NCI-H1436 (cell line): ENCODE measurements at places on chromosomes 7 and 10.
A peak's percentile ranks its signal among the peaks of the same experiment; 100 is the strongest.

GRCh38 chr7:89027781-89028180 is 232.2 kb upstream of the TEX47 start:
- no peak for DNase-seq

GRCh38 chr7:143085109-143085508 is 33.0 kb downstream of the OR6V1 start:
- no peak for DNase-seq

GRCh38 chr10:49106451-49106850 is 8.9 kb downstream of the VSTM4 start:
- DNase-seq, result no peak

DNA sequence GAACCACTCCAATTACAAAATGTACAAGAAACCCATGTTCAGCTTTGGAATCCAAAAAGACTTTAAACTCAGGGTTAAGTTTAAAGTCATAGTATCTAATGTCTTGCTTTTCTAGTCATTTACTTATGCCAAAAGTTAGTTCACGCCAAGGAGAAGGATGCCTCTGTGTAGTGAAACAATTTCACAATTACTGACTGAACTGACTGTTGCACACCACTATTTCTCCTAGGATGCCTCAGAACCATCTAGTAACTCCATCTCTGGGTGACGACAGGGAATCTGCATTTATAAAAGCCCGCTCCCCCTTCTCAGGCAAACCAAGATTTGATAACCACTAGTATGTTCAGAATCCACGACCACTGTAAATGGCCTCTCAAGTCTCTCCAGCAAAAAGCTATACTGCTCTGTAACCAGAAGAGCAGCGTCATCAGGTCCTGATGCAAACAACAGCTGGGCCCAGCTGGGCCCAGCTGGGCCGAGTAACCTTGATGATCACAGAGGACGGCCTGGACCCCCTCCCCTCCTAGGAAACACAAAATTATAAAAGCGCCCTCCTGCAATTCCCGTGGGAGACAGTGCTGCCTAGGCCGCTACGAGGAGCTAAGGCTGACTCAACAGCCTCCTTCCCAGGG is 680 bp upstream of the ADO start:
- no peak for DNase-seq

GRCh38 chr10:120019568-120019967 is 127.0 kb downstream of the SEC23IP start:
- peak; percentile 66 for DNase-seq

DNA sequence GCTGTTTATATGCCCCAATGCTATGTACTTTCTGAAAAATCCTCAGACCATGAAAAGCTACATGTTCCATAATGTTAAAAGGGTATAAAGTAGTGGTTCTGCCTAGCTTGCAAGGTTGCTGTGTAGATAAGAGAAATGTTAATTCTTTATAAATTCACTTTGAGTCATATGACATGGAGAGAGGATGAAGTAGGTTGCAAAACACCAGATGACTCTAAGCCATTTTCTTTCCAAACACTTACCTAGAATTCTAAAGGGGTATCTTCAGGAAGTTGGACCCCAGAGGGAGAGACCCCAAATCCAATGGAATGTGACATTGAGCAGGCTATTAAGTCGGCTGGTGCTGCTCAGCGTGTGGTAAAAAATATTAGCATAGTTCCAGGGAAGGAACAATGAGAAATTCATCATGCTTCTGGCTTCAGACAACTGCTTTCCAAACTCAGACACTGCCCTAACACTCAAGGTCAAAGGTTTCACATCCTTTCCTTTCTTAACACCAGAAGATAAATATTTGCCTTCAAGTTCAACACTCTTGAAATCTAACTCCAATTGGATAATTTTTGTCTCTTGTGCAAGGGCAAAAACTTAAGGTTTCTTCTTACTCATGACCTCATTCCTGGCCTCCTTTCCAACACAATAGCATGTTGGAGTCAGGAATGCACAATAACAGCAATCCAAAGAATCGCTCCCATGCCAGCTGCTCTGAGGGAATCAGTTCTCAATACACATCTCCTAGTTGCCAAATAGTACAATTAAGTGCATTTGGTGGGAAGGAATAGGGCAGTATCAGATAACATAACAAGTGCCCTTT is 100.7 kb upstream of the AFAP1L2 start:
- no peak for DNase-seq

GRCh38 chr7:116030651-116031276 is at the start of gene TFEC:
Gene TFEC, minus strand, starts transcription at chr7:116030763. Its CDS starts 46,322 bp downstream, at chr7:115984441.
- no peak for DNase-seq

DNA sequence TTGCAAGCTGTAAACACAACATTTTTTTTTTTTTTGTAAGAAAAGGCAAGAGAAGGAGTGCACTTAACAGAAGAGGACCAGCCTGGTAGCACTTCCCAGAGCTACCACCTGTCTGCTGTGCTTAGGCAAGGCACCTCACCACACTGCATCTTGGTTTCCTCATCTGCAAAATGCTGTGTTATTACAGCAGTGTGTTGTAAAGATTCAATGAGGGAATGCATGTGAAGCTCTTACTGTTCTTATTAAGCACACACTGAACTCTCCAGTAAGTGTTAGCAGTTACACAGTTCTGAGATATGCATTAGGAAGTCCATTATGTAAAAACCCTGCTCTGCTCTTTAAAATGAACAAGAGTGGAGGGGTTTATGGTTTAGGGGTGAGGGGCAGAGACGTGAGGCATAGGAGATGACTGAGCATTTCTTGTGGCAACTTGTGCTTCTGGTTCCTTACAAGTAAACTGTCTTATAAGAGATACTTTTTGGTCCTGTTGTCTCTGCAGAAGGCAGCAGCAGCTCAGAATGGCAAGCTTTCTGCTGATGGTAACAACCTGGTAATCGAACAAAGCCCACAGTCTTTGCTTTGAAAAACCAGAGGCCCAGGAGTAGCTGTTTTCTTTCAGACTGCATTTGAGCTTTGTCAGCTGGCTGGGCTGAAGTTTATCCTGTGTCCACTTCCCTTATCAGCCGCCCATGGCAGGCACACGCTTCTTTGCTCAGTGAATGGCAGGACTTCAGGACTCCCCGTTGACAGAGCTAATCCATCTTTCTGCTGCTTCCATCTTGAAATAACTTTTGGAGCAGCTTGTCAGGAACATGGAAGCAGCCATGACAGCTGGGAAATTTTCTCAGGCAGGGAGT is 98.8 kb upstream of the BMPER start:
- DNase-seq, result no peak

DNA sequence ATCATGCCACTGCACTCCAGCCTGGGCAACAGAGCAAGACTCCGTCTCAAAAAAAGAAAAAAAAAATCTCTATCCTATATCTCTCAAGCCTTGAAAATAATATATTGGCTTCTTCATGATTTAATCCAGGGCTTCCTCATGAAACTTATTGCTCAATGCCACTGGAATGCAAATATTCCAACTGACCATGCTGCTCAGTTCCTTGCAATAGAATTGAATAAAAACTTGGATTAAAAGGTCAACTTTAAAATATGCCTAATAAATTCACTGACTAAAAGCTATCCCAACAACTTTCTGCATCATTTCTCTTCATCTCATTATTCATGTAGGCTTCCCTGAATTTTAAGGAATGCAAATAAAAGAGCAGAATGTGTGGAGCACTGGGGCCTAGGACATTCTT is 42.1 kb upstream of the NOBOX start:
- no peak for DNase-seq

DNA sequence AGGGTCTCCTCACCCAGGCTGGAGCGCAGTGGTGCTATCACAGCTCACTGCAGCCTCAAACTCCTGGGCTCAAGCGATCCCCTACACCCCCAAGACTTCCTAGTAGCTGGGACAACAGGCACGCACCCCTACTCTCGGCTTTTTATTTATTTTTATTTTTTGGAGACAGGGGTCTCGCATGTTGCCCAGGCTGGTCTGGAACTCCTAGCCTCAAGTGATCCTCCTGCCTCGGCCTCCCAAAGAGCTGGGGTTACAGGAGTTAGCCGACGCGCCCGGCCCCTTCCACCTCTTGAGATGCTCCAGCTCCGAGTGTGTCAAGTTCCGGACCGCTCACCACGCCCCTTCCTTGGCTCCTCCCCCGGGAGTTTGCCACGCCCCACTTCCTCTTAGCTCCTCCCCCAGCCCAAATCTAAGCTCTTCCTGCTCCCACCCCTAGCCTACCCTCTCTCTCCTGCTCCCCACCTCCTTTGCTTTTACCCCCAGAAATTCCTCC is 6.3 kb downstream of the NAT16 start:
- peak; percentile 47 for DNase-seq

DNA sequence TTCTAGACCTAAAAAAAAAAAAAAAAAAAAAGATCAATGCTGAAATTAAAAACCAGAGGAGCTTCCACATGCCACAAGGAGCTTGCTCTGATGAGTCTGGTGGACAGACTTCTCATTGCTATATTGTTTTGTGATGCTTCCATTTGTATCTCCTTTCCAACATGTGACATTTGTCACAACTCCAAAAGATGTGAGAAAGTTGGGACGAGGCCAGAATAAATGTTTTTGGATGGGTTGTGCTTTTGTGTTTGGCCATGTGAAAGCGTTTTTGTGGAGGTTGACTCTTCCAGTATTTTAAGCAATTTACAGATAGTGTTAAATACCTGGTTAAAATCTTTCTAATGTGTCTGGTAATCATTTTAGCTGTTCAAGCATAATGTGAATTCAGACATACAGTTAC is 280.1 kb downstream of the SKAP2 start:
- DNase-seq, result no peak

DNA sequence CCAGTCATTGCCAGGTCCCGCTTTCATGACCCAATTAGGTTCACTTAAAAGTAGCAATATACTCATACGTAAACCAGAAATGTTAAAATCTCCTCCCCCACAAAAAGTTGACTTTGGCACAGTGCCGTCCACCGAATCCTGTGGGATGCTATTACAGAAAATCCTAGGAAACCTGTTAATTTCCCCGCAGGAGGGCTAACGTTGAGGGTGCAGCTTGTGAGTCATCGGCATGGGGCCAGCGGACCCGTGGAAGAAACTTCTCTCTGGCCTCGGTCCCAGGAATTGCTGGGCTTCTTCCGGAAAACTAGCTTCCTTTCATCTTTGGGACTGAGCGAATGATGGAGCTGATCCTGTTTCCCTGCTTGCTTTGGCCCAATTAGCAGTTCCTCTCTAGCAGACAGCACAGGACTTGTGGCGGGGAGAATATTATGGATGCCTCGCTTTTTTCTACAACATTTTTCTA is 13.5 kb downstream of the CRYGN start:
- DNase-seq, result no peak

GRCh38 chr7:25167262-25167843 is 42.3 kb upstream of the CYCS start:
- DNase-seq, result no peak

- no peak for DNase-seq
Observed at GRCh38 chr7:41277561-41277960, 425.3 kb downstream of the INHBA start.

GRCh38 chr7:101527844-101528667 is 101.0 kb downstream of the MYL10 start:
- no peak for DNase-seq
